Subcutaneous adipose tissue (tissue), 4 donors: ENCODE measurements at places on chromosomes 7 and 10. TPM values are rescaled to one million over a fixed set of nuclear protein-coding genes. Genes with fewer than 3 reads are reported as not detected.

Gene ENTPD1
- total RNA-seq, result 28.7 TPM

Gene PAXIP1
- 10.1 TPM for total RNA-seq

Gene SEMA3D
- total RNA-seq, result 4.2 TPM

Gene TRIM8
- 85.9 TPM for total RNA-seq

Gene EPHB4
- total RNA-seq, result 53.7 TPM

Gene NOM1
- 16.7 TPM for total RNA-seq

Gene TAS2R3
- 5.7 TPM for total RNA-seq

Gene PRLHR
- total RNA-seq, result not detected

Gene ENKUR
- total RNA-seq, result not detected

Gene SLC16A12
- 4.7 TPM for total RNA-seq

Gene SYT15
- 2.8 TPM for total RNA-seq

Gene NPC1L1
- 3.2 TPM for total RNA-seq

Gene BAZ1B
- total RNA-seq, result 51.3 TPM

Gene PIK3AP1
- total RNA-seq, result 64.4 TPM

Gene SCIN
- total RNA-seq, result 11.9 TPM

Gene CCDC3
- total RNA-seq, result 39.1 TPM

Gene CLRN3
- not detected for total RNA-seq

Gene BHLHA15
- not detected for total RNA-seq

Gene CLEC2L
- total RNA-seq, result not detected

Gene SAMD9L
- 22.9 TPM for total RNA-seq

Gene SDK1
- total RNA-seq, result 7.5 TPM

Gene ANXA8
- total RNA-seq, result not detected

Gene DNMBP
- total RNA-seq, result 20.9 TPM

Gene OGDHL
- not detected for total RNA-seq
